NCI-H1417 (cell line): ENCODE measurements at places on chromosomes 16 and 17.
A peak's percentile ranks its signal among the peaks of the same experiment; 100 is the strongest.

- no peak for DNase-seq
These were observed 848 bp downstream of the CES3 start for GRCh38 chr16:66961914-66962313.

- no peak for DNase-seq
These were observed 5.2 kb upstream of the CORO6 start for GRCh38 chr17:29627951-29628350.

- no peak for DNase-seq
These were observed 772 bp upstream of the SHISA6 start for GRCh38 chr17:11240041-11240840.

DNA sequence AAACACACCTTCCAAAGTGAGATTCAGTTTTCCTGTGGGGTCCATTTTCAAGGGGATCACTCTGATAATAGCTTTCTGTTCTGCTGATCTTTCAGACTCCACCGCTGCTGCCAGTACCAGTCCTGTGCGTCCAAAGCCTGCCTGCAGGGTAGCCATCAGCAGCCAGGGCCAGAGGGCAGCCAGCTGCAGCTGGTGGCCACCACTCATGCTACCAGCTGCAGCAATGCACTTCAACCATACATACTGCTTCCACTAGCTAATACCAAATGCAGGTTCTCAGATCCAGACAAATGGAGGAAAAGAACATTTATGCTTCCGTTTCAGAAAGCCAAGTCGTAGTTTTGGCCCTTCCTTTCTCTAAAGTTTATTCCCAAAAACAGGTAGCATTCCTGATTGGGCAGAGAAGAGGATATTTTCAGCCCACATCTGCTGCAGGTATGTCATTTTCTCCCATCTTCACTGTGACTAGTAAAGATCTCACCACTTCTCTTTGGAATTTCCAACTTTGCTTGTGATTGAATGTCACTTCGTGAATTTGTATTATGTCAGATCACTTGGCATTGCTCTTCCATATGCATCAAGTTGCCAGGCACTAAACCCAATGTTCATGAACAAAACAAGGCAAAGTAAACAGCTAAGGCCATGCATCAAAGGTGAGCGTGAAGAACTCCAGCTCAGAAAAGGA is 1.8 kb downstream of the RNF43 start:
- DNase-seq: peak; percentile 44

GRCh38 chr16:12516621-12517309 is 286.9 kb downstream of the CPPED1 start:
- DNase-seq: peak; percentile 28

DNA sequence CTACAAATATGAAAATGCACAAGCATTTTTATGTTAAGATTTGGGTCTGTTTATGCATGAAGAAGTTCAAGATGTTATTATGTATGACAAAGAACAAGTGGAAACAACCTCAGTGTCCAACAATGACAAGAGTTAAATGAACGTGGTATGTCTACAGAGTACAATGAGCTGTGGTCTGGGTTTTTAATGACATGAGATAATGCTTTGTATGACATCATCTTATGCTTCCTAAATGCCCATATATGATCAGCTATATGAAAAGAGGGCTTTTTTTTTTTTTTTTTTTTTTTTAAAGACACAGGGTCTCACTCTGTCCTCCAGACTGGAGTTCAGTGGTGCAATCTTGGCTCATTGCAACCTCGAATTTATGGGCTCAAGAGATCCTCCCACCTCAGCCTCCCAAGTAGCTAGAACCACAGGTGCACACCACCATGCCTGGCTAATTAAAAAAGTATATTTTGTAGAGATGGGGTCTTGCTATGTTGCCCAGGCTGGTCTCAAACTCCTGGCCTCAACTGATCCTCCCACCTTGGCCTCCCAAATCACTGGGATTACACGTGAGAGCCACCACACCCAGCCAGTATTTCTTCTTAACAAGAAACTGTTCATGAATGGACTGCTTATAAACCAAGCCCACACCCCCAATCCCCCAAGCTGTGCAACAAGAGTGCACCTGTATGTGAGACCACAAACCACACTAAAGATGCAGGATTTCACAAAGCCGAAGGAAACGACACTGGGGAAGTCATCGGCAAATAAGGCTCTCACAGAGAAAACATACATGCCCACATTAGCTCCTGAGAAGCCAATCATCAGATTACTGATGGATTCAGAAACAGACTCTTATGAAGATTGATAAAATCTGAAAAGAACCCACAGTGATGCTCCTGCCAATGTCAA is 114.5 kb downstream of the CPPED1 start:
- DNase-seq: no peak

DNA sequence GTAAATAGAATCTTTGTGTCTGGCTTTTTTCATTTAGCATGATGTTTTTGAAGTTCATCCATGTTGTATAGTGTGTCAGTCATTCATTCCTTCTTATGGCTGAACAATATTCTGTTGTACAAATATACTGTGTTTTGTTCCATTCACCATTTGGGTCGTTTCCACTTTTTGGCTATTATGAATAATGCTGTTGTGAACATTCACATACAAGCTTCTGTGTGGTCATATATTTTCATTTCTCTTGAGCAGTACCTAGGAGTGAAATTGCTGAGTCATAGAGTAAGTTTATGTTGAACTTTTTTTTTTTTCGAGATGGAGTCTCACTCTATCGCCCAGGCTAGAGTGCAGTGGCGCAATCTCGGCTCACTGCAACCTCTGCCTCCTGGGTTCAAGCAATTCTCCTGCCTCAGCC is 32.3 kb upstream of the TAOK1 start:
- no peak for DNase-seq

GRCh38 chr17:63960006-63960405 is 12.7 kb downstream of the SCN4A start:
- peak; percentile 58 for DNase-seq
